ENCODE measurements at places on chromosomes 16 and 17.

DNA sequence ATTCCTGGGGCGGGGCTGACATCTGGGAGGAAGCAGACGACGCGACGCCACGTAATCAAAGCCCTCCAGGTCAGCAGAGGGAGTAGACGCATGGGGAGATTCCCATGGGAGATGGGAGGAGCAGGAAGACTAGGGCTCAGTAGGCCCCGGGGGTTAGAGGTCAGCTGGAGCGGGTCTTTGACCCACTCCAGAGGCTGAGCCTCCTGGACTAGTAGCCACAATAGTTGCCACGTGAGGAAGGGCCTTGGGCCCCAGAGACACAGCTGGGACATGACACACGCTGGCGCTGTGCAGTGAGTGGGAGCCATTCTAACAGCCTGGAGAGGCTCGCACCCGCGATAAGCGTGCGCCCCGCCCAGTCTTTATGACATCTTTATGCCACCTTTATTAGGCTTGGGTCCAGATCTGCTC is 95.7 kb upstream of the AMZ2 start:
- no peak for DNase-seq

- DNase-seq = no peak
Measured at GRCh38 chr17:32903774-32904673, 23.9 kb upstream of the TMEM98 start.

- DNase-seq = no peak
Measured at GRCh38 chr17:57021226-57021940, 43.5 kb downstream of the SCPEP1 start.

- peak; percentile 84 for DNase-seq
Measured at GRCh38 chr17:78356101-78356713, 3.7 kb downstream of the SOCS3 start.

- DNase-seq = no peak
Measured at GRCh38 chr17:2965621-2966595, 97.5 kb downstream of the OR1D5 start.

Data from AML-193 (cell line).